ENCODE measurements at places on chromosomes 2 and 18. TPM values are rescaled to one million over a fixed set of nuclear protein-coding genes. Genes with fewer than 3 reads are reported as not detected.

Gene CHMP1B
- 68.8 TPM for total RNA-seq

Gene SERPINB2
- total RNA-seq: 0.62 TPM

Gene DNPEP
- 17.5 TPM for total RNA-seq

Gene POTEI
- total RNA-seq: not detected

Gene FOXD4L1
- total RNA-seq: 0.31 TPM

Gene SNTG2
- 4.1 TPM for total RNA-seq

Gene LRRC30
- not detected for total RNA-seq

Gene SPTBN1
- 501 TPM for total RNA-seq

Gene PLCD4
- 0.31 TPM for total RNA-seq

Gene CUL3
- 98.6 TPM for total RNA-seq

Gene HPCAL1
- total RNA-seq: 19.0 TPM

Gene STK25
- total RNA-seq: 160 TPM

Gene NEU4
- total RNA-seq: 0.31 TPM

Gene INPP4A
- 125 TPM for total RNA-seq

Gene CTAGE1
- total RNA-seq: not detected

Gene MAP3K19
- 0.78 TPM for total RNA-seq

Gene CTLA4
- total RNA-seq: not detected

Gene REG3G
- not detected for total RNA-seq

Gene TMEM163
- total RNA-seq: 14.3 TPM

Gene ITGA4
- total RNA-seq: 8.7 TPM

Gene MARS2
- 12.5 TPM for total RNA-seq

Gene FEV
- total RNA-seq: not detected

Gene OXER1
- not detected for total RNA-seq

Gene FKBP1B
- 60.0 TPM for total RNA-seq

Gene ATOH8
- 3.0 TPM for total RNA-seq

Gene PLB1
- total RNA-seq: 2.3 TPM

Gene SLC4A5
- 2.2 TPM for total RNA-seq

Gene MBOAT2
- 189 TPM for total RNA-seq

Gene PAX3
- 0.31 TPM for total RNA-seq

Gene PDE6D
- total RNA-seq: 25.4 TPM

Gene SUMO1
- total RNA-seq: 172 TPM

Gene ANKRD30BL
- total RNA-seq: 27.9 TPM

Gene IL1RN
- not detected for total RNA-seq

Gene SERPINB3
- not detected for total RNA-seq

Gene STPG4
- total RNA-seq: 0.78 TPM

Gene MARCO
- total RNA-seq: 0.31 TPM

Gene ERCC3
- total RNA-seq: 43.0 TPM

Gene SDC1
- total RNA-seq: 9.0 TPM

Gene TMEM17
- total RNA-seq: 6.4 TPM

Gene CCDC88A
- total RNA-seq: 388 TPM

Gene ZC3H15
- 79.7 TPM for total RNA-seq

Gene NDUFS1
- total RNA-seq: 127 TPM

Gene PROKR1
- 2.0 TPM for total RNA-seq

Gene REG1B
- not detected for total RNA-seq

Gene MPPE1
- total RNA-seq: 17.6 TPM

Gene RGPD8
- total RNA-seq: 39.3 TPM

Gene FER1L5
- total RNA-seq: 0.47 TPM

Gene CLIP4
- 51.5 TPM for total RNA-seq

Gene RAB27B
- total RNA-seq: 35.1 TPM

Gene BCS1L
- total RNA-seq: 23.4 TPM

Gene TUBB8B
- not detected for total RNA-seq

Gene TUBA3E
- not detected for total RNA-seq

Gene GALNT3
- total RNA-seq: 5.3 TPM

Gene DSG1
- total RNA-seq: 0.16 TPM

Gene LYG2
- not detected for total RNA-seq

Gene UGT1A6
- not detected for total RNA-seq

Gene ICOS
- total RNA-seq: not detected

Data from occipital lobe (tissue), 3 donors.